NCI-H69 (cell line): ENCODE measurements at places on chromosomes 2 and 18.
A peak's percentile ranks its signal among the peaks of the same experiment; 100 is the strongest.

- no peak for DNase-seq
Measured at GRCh38 chr2:47501374-47502200, 98.6 kb downstream of the MSH2 start.

- DNase-seq, result no peak
Measured at GRCh38 chr2:64675860-64676259, 22.1 kb upstream of the SERTAD2 start.

- DNase-seq, result no peak
Measured at GRCh38 chr2:126790987-126791780, 107.5 kb upstream of the TEX51 start.

- DNase-seq, result no peak
Measured at GRCh38 chr2:130286983-130287655, 55.6 kb upstream of the IMP4 start.

DNA sequence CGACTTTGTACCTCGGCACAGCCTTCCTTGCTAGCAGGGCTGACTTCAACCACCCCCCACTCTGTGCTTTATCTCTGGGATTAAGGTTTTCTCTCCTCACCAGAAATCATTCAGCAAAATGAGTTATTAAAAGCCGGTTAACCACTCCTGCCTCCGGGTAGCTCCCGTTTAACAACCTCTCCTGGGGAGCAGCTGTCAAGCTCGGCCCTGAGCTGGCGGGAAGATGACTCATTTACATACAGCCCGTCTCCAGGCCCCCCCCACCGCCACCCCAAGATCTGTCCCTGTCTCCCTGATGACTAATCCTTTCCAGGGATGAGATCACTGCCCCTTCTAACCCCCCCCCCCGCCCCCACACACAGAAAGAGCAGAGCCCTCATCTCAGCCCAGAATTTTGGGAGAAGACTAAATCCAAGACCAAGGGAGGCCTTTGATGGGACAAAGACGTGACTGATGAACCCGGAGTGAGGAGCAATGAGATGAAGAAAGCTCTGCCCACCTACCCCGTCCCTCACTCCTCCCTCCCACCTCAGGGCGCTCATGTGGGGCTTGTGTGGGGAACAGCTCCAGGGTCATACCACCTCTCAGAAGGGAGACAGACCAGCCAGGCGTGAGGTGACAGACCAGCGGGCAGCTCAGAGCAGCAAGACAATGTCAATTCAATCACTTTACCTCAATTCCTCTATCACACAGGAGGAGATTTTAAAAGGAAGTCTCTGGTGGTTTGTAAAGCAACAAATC, 131.4 kb downstream of the MSH2 start:
- DNase-seq, result peak; percentile 52

GRCh38 chr2:238238311-238238765, 1.5 kb downstream of the HES6 start:
- peak; percentile 20 for DNase-seq

- DNase-seq, result no peak
Measured at GRCh38 chr2:36438449-36438977, 82.9 kb downstream of the CRIM1 start.

DNA sequence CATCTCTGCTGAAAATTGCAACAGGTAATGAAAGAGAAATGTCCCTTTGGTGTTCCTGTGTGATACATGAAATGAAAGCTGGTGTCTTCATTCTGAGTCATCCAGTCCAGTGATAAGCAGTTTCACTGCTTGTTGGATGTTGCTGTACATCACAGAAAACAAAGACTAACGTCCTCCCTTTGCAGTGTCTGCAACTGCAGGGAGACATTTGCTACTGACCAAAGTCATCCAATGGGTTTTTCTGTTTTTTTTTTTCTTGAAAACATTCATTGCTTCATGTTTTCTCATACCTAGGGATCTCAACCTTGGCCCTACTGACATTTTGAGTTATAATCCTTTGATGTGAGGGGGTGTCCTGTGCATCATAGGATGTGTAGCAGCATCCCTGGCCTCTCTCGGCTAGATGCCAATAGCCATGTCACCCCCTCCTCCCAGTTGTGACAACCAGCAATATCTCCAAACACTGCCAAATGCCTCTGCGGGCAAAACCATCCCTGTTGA, 63.6 kb upstream of the FZD5 start:
- DNase-seq, result no peak

- no peak for DNase-seq
Measured at GRCh38 chr2:176496761-176497160, 227.5 kb downstream of the MTX2 start.

- DNase-seq, result no peak
Measured at GRCh38 chr2:223007531-223007930, 44.5 kb upstream of the KCNE4 start.

DNA sequence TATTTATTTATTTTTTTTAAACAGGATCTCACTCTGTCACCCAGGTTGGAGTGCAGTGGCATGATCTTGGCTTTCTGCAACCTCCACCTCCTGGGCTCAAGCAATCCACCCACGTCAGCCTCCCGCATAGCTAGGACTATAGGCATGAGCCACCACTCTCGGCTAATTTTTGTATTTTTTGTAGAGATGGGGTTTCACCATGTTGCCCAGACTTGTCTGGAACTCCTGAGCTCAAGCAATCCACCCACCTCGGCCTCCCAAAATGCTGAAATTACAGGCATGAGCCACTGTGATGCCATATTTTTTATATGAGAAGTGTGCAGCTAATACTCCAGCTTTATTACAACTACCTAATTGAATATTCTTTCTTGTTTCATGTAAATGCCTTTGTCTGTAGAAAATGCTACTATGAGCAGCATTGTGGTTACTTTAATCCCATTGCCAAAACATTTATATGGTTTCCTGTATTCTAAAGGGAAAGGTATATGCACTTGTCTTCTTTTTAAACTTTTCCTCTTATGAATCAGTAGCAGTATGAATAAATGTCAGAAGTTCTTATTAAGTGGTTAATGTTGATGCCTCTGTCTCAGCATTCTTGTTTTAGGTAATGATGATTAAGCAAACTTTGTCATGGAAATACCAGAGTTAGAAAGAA, 9.5 kb upstream of the BCL2L11 start:
- no peak for DNase-seq

- no peak for DNase-seq
Measured at GRCh38 chr2:25558262-25558661, 115.1 kb downstream of the DTNB start.

- DNase-seq, result no peak
Measured at GRCh38 chr2:105883911-105884694, 139.4 kb downstream of the NCK2 start.

DNA sequence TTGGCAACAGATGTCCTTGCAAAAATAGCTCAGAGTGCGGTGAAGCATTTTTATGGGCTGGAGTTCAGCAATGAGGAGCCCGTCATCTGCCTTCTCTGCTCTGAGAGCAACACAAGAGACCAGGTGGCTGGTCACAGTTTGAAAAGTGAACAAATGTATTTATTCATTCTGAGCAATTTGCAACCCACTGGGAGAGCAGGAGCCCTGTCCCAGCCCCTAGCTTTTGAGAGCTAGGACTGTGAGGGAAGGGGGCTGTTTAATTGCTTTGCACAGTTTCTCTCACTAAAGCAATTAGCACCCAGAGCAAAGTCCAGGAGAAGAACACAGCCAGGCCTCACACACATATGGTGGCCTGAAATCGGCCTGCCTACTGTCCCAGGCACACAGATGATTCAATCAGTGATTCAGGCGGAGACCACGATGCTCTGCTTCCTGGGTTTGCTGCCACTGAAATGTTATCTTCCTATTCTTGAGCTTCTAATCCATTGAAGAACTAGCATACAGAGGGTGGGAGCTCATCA, 646.1 kb upstream of the ACVR2A start:
- DNase-seq, result peak; percentile 90

DNA sequence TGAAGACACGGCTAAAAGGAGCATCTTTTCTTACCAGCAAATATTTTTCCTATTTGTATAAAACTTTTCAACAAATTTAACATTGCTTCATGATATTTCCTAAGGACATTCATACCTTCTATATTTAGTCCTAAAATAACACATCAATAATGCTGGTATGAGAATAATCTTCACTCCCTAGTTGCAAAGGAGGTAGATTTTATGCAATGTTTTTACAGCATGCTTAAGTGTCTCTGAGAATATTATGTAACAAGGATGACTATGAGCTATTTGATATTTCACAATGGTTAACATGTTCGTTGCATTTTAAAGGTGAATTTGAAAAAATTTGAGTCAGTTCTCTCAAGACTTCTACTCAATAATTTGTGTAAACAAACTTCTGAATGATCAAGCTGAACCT, 506.7 kb downstream of the NUP35 start:
- no peak for DNase-seq

GRCh38 chr2:96642564-96643360, at the start of gene FER1L5:
Gene FER1L5 (plus strand): TSS chr2:96642764. CDS start chr2:96642837, 73 bp downstream.
- peak; percentile 87 for DNase-seq

GRCh38 chr18:51051105-51051712, 21.2 kb downstream of the SMAD4 start:
- DNase-seq, result peak; percentile 86

GRCh38 chr2:163011000-163011399, 172.4 kb upstream of the KCNH7 start:
- DNase-seq, result peak; percentile 58

DNA sequence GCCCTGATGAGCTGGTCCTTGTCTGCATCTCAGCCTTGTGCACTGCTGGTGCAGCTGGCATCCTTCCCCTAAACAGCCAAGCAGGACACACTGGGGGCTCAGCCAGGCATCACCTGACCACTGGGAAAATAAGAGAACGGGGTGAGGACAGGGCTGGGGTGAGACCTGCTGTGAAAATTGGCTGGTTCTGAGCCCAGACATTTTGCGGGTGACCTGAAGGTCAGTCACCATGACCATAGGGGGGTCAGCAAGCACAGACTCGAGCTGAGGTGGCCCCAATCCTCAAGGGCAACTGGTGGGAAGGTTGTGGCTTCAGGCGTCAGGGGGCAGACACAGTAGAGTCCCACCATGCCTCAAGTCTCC, 144.9 kb upstream of the TWIST2 start:
- DNase-seq, result no peak

DNA sequence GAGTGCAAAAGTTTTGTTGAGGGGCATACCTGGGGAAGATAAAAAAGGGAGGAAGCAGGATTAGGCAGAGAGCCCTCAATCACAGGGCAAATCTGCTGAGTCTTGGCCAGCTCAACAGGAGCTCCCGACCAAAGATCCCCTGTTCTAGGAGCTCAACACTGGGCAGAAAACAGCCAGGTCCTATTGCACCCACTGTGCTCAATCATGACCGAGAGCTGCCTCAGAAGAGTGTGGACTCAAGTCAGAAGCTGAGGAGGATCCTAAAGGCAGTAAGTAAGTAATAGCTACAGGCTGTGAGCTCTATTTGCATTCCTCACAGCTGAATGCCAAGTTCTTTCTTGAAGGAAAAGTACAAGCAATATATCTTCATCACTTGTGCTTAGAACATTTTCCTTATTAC, 334.4 kb upstream of the NRP2 start:
- DNase-seq, result no peak

DNA sequence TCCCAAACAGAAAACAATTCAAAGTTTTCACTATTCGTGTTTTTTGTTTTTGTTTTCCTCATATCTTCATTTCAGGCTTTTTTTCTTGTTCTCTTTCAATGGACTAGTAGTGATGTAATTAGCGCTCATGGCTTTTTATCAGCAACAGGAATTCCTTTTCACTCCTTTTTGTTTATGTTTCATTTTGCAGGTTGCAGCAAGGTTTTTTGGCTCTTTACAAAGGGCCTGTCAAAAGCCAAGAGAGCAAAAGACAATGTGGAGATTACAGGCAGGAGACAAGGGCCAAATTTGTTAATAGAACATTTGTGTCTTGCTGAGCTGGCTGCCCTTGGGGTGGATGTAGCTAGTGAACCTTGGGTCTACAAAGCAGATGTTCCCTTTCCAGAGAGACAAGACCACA, 467.4 kb upstream of the CDH20 start:
- DNase-seq, result peak; percentile 26

DNA sequence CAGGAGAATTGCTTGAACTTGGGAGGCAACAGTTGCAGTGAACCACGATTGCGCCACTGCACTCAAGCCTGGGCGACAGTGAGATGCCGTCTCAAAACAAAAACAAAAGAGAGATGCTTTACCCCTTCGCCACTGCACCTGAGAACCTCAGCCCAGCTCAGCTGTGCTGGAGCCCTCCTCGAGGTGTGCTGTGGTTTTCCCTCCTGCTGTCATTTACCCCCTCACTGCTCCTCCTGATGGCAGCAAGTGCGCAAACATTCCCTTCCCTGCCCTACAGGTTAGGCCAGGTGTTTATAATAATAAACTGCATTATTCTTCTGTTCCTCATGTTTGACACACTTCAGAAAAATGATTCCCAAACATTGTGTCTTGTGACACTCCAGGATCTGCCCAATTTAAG, 8.4 kb downstream of the FBXO36 start:
- peak; percentile 53 for DNase-seq

- DNase-seq, result no peak
Measured at GRCh38 chr2:79370976-79371538, 141.8 kb upstream of the CTNNA2 start.

- no peak for DNase-seq
Measured at GRCh38 chr2:241425368-241425767, 69.3 kb downstream of the FARP2 start.

- DNase-seq, result peak; percentile 74
Measured at GRCh38 chr2:44771522-44771921, 170.0 kb upstream of the SIX3 start.

DNA sequence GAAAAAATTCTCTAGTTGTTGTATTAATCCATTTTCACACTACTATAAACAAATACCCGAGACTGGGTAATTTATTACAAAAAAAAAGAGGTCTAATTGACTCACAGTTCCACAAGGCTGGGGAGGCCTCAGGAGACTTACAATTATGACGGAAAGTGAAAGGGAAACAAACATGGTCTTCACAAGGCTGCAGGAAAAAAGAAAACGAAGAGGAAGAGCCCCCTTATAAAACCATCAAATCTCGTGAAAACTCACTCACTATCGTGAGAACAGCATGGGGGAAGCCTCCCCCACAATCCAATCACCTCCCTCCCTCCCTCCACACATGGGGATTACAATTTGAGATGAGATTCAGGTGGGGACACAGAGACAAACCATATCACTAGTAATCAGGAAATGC, 61.7 kb upstream of the SPTBN1 start:
- DNase-seq, result no peak

DNA sequence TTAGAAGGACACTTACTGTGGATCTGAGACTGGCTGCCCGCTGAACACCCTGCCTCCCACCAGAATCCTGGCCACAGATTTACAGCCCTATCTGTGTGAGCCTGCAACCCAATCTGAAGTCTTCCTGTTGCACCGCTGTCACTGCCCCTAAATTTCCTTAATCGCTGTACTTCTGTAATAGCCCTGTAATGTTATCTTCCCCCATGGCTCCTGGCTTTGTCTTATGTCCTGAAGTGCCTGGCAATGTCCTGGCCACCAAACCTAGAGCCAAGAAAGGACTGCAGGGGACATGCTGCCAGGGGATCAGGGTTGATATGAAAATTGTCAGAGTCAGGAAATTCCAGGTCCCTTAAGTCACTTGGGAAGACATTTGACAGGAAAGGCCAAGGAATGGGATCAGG, 52.7 kb downstream of the FHOD3 start:
- no peak for DNase-seq
